Stimulated activated CD4-positive, alpha-beta T cell treated with anti-CD3 and anti-CD28 coated beads, Interleukin-1b, Interleukin-23, amount 100 ng/mL, for 24 hours (primary cell): ENCODE measurements at places on chromosomes 11 and 22.

DNA sequence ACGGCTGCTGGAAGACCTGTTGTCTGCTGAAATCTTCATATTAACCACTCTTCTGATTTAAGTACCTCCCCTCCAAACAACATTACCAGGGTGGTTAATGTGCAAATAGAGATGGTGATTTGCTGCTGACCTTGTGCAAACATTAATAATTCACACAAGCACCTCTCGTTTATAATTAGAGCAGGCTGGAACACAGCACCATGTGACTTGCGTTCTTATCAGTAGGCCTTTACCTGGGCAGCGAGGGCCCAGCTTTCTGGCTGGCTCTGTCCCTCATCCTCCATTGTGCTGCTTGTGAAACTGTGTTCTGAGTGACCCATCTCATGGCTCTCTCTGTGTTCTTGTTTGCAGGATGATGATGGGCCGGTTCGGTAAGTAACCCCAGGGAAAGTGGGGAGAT, 41.0 kb upstream of the PARVG start:
- no peak for DNase-seq

GRCh38 chr22:22410121-22410520, 98.4 kb downstream of the ZNF280B start:
- no peak for DNase-seq

- DNase-seq, result no peak
Observed at GRCh38 chr11:70383664-70384565, 14.4 kb upstream of the CTTN start.

DNA sequence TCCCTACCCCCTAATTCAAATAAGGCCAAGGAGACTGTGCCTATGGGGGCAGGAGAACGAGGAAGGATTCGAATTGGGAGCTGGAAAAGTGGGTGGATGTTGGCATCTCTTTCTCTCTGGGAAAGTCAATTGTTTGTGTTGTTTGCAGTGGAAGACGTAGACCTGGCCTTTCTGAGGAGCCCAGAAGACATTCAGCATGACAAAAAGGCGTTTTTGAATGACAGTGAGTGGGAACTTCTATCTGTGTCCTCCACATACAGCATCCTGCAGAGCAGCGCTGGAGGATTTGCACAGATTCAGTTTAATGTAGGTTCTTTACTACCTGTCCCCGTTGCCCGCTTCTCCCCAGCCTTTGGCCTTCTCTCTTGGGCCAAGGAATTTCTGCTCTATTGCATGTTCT, 28.2 kb downstream of the HTR3B start:
- no peak for DNase-seq

GRCh38 chr11:28820296-28820989, 712.3 kb downstream of the METTL15 start:
- DNase-seq, result no peak

GRCh38 chr11:121464352-121464946, 11.7 kb upstream of the SORL1-AS1 start:
- peak; percentile 48 for DNase-seq
